ENCODE measurements at places on chromosomes 1 and 21.

DNA sequence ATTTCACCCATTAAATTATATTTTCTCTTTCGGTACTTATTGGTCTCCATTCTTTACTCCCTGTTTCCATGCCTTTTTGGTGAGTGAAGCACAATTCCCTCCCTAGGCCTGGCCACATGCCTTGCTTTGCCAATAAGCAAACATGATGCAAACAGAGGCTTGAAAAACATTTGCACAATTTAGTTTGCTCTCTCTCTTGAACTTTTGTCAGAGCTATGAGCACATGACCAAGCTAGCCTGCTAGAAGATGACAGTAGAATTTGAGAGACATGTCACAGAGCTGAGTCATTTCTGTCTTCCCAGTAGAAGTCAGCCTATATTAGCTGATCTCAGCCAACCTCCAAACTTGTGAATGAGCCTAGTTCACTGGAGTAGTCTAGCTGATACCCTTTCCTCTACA, 24.6 kb downstream of the ANGPTL3 start:
- DNase-seq: no peak

DNA sequence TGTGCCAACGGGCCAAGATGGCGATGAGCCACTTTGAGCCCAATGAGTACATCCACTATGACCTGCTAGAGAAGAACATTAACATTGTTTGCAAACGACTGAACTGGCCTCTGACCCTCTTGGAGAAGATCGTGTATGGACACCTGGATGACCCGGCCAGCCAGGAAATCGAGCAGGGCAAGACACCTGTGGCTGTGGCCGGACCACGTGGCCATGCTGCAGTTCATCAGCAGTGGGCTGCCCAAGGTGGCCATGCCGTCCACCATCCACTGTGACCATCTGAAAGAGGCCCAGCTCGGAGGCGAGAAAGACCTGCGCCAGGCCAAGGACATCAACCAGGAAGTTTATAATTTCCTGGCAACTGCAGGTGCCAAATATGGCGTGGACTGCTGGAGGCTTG, 32.2 kb upstream of the GPR137B start:
- DNase-seq: no peak

- no peak for DNase-seq
Measured at GRCh38 chr1:6601923-6602668, 573 bp downstream of the KLHL21 start.

DNA sequence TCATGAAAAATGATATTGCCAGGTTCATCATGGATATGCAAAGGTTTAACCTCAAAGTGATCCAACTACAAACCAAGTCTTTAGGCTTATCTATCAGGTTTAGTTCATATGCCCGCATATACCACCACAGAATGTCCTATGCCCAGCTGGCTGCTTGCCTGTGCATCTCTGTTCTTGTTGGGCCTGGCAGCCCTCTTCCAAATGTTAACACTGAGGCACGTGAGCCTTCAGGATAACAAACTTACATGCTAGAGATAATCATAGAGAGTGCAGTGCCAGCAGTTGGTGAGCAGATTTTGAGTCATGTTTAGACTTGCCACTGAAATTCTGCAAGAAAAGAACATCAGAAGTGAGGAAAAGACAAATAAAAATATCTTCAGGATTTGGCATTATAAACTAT, 607.9 kb upstream of the TMPRSS15 start:
- no peak for DNase-seq

GRCh38 chr1:112477550-112477949, 31.2 kb upstream of the WNT2B start:
- DNase-seq: no peak

DNA sequence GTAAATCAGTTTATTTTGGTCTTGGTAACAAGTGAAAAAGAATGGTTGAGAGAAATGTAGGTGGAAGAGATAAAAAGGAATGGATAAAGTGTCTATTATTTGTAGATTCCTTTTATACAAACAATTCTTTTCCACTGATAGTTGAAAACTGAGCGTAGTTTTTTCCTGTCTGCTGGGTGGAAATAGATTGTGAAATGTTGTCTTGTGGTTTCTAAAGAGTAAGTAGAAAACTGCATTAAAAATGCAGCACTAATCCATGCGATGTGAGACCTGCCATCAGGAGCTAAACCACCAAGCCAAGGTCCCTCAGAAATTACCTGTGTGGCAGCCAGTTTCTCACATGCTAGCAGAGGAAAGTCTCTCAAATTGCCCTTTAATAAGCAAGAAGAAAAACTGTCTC, 103.2 kb upstream of the SLC44A3 start:
- no peak for DNase-seq

DNA sequence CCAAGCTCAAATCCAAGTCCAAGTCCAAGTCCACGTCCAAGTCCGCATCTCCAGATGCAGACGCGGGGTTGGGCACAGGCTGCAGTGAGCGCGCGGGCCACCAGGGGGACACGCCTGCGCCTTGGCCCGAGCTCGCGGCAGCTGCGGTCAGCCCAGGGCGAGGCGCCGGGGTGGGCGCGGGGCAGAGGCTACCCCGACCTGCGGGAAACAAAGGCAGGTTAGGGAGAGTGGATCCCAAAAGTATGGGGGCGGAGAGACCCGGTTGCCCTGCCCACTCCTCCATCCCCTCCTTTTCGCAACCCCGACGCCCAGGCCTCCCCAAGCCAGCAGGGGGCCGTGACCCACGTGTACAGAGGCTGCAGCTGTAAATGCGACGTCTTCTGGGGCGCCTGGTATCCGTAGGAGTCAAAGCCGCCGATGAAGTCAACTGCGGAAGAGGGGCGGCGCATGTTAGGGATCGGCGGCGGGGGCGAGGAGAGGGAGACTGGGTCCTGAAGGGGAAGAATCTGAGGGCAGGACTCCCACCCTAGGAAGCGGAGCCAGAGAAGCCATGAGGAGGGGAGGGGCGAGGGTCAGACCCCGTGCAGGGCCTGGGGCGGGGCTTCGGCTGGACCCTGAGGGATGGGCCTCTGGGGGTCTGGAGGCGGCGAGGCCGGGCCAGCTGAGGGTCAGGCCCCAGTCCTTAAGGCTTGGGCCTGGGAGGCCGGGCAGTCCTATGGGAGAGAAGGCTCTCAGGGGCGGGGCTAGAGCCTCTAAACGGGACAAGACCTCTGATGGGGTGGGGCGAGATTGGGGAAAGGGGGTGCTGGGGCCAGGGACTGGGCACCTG, 58.0 kb downstream of the NKAIN1 start:
- DNase-seq: peak; percentile 16

GRCh38 chr1:65097076-65097475, 50.9 kb upstream of the AK4 start:
- DNase-seq: no peak

DNA sequence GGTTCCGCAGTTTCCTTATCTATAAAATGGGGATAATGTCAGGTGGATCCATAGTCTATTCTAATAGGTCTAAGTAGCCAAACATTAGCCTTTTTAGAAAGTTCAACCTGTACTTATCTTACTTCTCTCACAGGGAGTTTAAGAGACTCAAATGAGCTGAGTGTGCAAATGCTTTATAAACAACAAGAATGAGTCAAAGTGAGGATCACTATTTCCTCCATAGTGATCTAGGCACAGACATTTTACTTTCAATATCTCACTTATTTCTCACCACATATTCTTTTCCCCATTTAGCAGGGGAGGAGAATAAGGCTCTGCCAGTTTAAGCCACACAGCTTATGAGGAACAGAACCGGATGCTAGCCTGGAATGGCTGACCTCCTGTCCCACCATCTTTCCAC, 92.1 kb upstream of the LMO4 start:
- no peak for DNase-seq

DNA sequence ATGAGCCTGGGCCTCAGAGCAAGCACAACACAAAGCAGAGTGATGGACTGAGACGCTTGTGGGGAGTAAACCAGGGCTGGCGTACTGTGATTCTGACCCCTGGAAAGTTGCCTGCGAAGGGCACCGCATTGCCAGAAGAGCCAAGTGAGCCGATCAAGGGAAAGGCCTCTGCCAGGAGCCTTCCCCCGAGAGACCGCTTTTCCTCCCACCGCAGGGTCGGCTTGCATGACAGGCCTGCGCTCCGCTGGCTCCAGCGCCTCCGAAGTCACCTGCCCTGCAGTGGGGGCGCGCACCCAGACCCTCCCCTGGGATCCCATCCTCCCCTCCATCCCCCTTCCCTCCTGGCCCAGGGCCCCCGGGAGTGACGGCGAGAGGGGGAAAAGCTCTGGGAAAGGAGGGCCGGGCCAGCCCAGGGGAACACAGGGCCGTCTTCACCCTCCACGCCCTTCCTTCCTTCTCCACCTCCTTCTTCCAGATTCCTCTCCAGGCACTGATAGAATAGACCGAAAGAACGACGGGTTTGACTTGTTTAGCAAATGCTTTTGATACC, 165.0 kb downstream of the TRIM33 start:
- DNase-seq: no peak

- DNase-seq: no peak
Measured at GRCh38 chr1:207020065-207020708, 12.4 kb downstream of the C1orf116 start.

GRCh38 chr1:11569551-11569950, 84.7 kb downstream of the FBXO2 start:
- DNase-seq: no peak

DNA sequence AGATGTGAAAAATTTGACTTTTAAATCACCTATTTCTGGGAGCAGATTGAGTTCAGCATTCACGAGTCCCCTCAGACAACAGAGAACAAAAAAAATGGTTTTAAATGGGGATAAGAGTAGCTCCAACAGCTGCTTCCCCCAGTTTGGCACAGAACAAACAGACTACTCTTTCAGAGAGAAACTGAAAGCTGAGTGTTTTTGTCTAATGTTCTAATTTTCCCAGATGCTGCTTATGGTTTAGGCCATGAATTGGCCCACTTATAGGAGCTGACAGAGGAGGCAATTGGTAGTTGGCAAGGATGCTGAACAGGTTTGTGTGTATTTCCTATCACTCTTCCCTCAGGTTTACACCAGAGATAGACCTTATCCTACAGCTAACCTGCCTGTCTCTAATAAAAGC, 1637.4 kb upstream of the PRMT6 start:
- DNase-seq: no peak

GRCh38 chr1:118115567-118116295, 69.3 kb downstream of the SPAG17 start:
- DNase-seq: no peak
